ENCODE measurements at places on chromosomes 5 and 9. TPM values are rescaled to one million over a fixed set of nuclear protein-coding genes. Genes with fewer than 3 reads are reported as not detected.

The MSANTD3 gene
- 21.6 TPM for total RNA-seq

The SLC38A9 gene
- 18.0 TPM for total RNA-seq

The HDAC3 gene
- total RNA-seq, result 50.9 TPM

DNA sequence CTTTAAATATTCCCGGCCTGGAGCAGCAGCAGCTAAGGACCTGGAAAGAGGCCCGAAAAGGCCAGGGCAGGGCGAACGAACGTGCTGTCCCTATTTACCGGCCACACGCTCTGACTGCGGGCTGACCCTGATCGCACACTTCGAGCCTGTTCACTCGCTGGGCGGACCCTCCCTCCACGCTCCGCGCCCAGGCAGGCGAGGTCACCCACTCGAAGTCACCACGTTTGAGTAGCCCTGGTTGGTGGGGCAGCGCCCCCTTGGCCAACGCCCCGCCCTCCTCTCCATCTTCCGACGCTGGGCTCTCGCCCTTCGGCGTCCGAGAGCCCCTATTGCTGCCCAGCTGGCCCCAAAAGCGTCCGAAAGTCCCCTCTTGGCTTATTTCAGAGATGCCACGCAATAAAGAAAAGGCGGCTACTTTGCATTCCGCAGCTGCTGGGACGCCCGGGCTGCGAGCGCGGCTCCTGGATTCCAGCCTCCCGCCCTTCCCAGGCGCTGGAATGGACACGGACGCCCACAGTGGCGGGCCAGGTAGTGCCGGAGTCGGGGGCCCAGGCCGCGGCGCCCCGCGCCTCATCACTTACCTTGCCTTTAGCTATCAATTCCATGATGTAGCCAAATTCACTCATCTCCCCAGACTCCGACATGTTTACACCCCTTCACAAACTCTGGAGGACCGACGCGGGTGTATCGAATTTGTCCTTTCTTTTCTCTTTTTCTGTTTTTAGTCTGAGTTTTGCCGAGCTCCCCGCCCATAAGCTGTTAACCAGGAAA, 9.9 kb upstream of the TRIM36 start:
- no peak for DNase-seq

GRCh38 chr5:147485046-147485445, 24.8 kb downstream of the DPYSL3 start:
- no peak for DNase-seq

Measured in upper lobe of left lung (tissue), 6 donors.